ENCODE measurements at places on chromosomes 16 and 17. TPM values are rescaled to one million over a fixed set of nuclear protein-coding genes. Genes with fewer than 3 reads are reported as not detected.

Gene KCNJ18
- not detected for total RNA-seq

Gene SYNGR2
- total RNA-seq, result 25.2 TPM

Gene ZNF469
- total RNA-seq, result 7.4 TPM

Gene CORO6
- total RNA-seq, result 2.4 TPM

Gene CMTM2
- total RNA-seq, result not detected

Gene KCNG4
- total RNA-seq, result not detected

Gene ZNF764
- total RNA-seq, result 3.1 TPM

Gene OTOP2
- total RNA-seq, result not detected

Gene EZH1
- 14.7 TPM for total RNA-seq

Gene CEP295NL
- 2.2 TPM for total RNA-seq

Gene KLHL10
- total RNA-seq, result not detected

Gene KRT9
- not detected for total RNA-seq

Gene TEKT5
- total RNA-seq, result not detected

Gene TSNAXIP1
- total RNA-seq, result 0.90 TPM

Gene NOL3
- 13.8 TPM for total RNA-seq

Gene RCVRN
- total RNA-seq, result not detected

Gene STXBP4
- total RNA-seq, result 4.9 TPM

Gene RUSF1
- total RNA-seq, result 19.6 TPM

Gene CACNG3
- total RNA-seq, result not detected

Gene PDILT
- not detected for total RNA-seq

Gene HES7
- 0.09 TPM for total RNA-seq

Gene ADAP2
- total RNA-seq, result not detected

Gene ACBD4
- 5.1 TPM for total RNA-seq

Gene C16orf46
- total RNA-seq, result 0.18 TPM

Gene C16orf74
- 17.4 TPM for total RNA-seq

Gene CALB2
- not detected for total RNA-seq

Gene NOTUM
- under 0.01 TPM for total RNA-seq

Gene NACA2
- not detected for total RNA-seq

Gene ZNF18
- total RNA-seq, result 6.3 TPM

Gene DNASE1L2
- total RNA-seq, result 0.94 TPM

Gene NXPH3
- 0.63 TPM for total RNA-seq

Gene PLD6
- 0.66 TPM for total RNA-seq

Gene CCL7
- total RNA-seq, result not detected

Gene AANAT
- not detected for total RNA-seq

Gene NUBP1
- 25.7 TPM for total RNA-seq

Gene AURKB
- 35.2 TPM for total RNA-seq

Gene HYDIN
- total RNA-seq, result not detected

Gene GALR2
- not detected for total RNA-seq

Gene SMIM5
- not detected for total RNA-seq

Gene MLKL
- 32.3 TPM for total RNA-seq

Gene RUNDC1
- total RNA-seq, result 9.4 TPM

Gene GGT6
- total RNA-seq, result not detected

Gene KRT20
- not detected for total RNA-seq

Gene ACSM2A
- total RNA-seq, result not detected

Gene PLEKHH3
- 4.6 TPM for total RNA-seq

Gene KRTAP9-8
- not detected for total RNA-seq

Gene ITGB4
- 10.0 TPM for total RNA-seq

All from endothelial cell of coronary artery (primary cell).